Activated CD8-positive, alpha-beta memory T cell treated with anti-CD3 and anti-CD28 coated beads for 24 hours (primary cell): ENCODE measurements at places on chromosomes 4 and X.

- DNase-seq, result peak; percentile 79
Observed at GRCh38 chrX:48897157-48897624, 377 bp downstream of the TIMM17B start.

DNA sequence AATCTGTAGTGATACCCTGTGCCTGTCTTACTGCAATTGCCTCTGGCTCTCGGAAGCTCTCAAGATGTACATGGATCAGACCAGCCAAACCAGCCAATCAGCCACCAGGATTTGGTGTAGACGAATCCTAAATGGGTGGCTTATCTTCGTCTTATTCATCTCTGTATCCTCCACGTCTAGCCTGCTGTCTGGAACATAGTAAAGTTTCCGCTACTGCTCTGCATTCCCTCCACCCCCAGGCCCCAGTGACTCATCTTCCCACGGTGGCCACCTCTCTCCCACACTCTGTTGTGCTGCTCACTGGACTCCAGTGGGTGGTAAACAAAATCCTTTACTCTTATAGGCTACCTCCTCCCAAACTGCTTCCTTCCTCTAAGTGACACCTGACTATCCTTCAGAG lies 37.8 kb downstream of the SEPTIN6 start:
- peak; percentile 74 for DNase-seq

- no peak for DNase-seq
Observed at GRCh38 chrX:47235691-47236103, 2.9 kb downstream of the USP11 start.

- no peak for DNase-seq
Observed at GRCh38 chr4:26900765-26901164, 40.1 kb downstream of the STIM2 start.

DNA sequence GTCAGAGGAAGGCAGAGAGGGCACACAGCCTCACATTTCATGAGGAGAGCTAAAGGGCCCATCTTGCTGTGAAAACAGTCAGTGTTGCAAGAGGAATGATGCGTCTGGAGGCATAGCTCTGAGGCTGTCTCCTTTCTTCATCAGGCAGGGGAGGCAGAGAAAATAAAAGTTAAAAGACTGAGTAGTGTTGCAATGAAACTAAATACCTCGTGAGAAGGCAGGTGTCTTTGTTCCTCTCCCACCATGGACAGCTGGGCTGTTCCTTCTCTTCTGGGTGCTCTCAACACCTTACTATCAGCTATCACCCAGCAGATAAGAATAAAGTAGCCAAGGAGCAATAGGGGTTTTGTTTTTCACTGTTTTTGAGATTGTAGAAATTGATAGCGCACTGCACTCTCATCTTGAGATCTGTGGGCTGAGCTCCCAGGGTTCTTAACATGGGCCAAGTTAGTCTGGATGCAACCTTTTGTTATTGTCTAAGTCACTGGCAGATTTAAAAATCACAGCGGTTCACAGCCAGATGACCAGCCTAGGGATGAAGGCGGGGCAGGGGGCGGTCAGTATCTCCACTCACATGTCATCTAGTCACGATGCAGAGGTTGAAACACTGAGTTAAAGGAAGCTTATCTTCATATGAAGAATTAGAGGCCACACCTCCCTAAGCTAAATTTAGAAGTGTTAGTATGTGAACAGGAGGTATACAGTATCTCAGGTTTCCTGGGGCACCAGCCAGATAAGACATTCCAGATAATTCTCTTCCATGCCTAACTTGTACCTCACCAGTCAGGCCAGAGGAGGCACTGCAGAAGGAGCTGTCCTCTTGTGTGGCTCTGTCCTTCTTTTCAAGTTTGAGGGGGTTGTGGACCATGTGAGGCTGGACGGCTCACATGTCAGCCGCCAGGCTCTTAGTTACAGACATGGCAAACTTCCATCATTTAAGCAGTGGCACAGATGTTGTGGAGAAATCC lies 36.9 kb downstream of the PARM1 start:
- no peak for DNase-seq

DNA sequence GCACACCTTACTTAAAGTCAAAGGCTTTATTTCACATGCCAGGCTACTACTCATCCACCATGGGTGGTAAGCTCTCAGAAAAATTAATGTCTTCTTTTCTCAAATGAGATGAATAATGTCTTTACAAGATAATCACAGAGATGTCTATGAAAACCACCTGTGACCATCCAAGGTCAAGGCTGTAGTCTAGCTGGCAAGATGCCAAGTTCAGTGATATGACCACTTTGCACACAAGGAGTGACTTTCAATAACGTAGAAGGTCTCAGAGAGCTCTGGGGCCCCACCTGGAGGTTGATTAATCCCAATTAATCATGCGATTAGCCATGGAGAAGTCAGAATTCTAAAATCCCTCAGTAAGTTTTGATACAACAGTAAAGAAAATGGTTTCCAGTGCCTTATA lies 20.5 kb downstream of the ANOS1 start:
- DNase-seq, result no peak

DNA sequence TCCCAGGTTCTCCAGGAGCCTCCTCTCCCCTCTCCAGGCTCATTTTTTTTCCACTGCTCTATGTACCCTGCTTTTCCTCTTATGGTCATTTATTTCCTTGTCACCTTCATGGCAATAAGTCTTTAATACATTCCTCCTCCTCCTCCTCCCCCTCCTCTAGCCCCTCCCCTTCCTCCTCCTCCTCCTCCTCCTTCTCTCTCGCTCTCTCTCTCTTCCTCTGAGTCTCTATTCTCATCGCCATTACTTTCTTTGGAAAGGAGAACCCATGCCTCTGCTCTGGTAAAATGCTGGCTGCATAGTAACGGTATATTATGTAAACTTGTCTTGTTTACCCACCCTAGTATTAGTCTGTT lies 35.7 kb downstream of the ARHGAP24 start:
- DNase-seq, result no peak

DNA sequence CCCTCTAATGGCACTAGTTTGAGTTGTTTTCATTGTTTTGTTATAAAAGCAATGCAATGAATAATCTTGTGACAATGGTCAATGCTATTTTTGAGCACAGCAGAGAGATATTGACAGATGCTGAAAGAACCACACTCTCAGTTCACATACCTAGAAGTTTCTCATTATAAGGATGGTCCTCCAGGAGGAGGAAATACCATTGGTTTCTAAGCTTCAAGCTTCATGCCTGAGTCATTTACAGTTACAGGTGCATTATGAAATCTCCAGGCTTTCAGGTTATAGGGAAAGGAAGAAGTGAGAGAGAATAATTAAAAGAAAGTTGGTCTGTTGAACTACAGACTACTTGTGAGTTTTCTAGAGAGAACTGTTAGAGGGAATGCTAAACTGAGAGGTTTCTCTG lies 75.3 kb downstream of the PWWP3B start:
- no peak for DNase-seq

DNA sequence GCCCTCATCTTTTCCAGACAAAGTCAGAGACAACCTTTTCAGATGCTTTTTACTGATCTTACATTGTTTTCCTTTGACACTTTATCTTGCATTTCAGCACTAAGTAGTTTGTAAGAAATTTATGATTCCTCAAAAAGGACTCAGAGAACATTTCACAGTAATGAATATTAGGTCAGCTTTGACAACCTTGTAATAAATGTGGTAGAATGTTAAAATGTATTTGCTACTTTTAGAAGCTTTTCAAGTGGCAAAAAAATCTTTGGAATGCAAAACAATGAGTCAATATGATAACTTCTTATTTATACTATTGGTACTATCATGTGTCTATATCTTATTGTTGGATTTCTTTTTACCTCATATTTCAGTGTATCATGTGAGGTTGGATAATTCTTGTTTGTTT lies 146.2 kb upstream of the FAT4 start:
- no peak for DNase-seq

- no peak for DNase-seq
Observed at GRCh38 chr4:156517956-156518355, 453.6 kb downstream of the PDGFC start.

- DNase-seq, result no peak
Observed at GRCh38 chr4:98652996-98653395, 5.4 kb downstream of the TSPAN5 start.

GRCh38 chrX:37000140-37000539 lies 8.0 kb upstream of the FAM47C start:
- no peak for DNase-seq

DNA sequence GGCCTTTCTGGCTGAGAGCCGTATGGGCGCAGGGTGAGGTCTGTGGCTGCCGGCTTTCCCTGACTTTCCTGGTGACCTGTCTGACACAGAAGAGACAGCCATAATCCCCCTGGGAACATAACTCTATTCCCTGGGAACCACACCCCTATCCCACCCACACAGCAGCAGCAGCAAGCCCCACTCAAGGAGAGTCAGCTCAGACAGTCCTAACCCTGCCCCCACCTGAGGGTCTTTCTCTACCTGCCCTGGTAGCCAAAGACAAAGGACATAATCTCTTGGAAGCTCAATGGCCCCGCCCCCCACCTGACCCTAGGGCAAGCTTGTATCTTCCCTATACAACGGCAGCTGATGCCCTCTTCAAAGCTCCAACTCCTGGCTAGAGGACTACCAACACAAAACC lies 74.6 kb downstream of the PABPC4L start:
- no peak for DNase-seq

DNA sequence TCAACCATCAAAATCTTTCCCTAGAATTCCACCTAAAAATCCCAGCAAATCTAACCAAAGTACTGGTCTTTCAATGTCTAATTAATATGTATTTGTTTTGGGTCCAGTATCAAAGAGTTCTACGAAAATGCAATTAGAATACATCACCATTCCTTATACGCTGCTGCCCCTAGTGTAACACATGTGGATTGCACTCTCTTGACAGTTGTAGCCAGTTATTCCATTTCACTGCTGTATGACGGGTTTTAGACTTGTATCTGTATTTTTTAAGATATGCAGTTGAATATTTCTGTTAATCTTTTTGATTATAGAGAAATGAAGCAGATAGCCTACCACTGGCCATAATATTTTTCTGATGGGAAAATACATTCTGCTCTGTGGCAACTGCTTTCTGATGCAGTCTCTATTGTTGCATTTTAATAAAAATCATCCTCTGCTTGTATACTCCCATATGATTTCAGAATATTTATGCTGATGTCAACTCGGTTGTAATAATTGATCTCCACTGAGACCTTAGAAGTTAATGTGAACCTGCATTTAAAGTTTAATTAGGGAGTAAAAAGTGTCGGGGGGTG lies 17.1 kb upstream of the PAGE2B start:
- DNase-seq, result no peak

- no peak for DNase-seq
Observed at GRCh38 chrX:8987672-8988250, 46.2 kb downstream of the FAM9B start.
